ENCODE measurements at places on chromosomes 12 and 14. TPM values are rescaled to one million over a fixed set of nuclear protein-coding genes. Genes with fewer than 3 reads are reported as not detected.

The SLCO1A2 gene
- total RNA-seq, result not detected

The TAS2R13 gene
- total RNA-seq, result 0.21 TPM

The PXN gene
- 88.1 TPM for total RNA-seq

The HHIPL1 gene
- 1.1 TPM for total RNA-seq

The CLEC6A gene
- not detected for total RNA-seq

The PTPRQ gene
- under 0.01 TPM for total RNA-seq

The KLHL33 gene
- 0.08 TPM for total RNA-seq

The HELB gene
- total RNA-seq, result 3.5 TPM

The HCAR1 gene
- total RNA-seq, result 0.79 TPM

The VIPAS39 gene
- 23.4 TPM for total RNA-seq

The PCED1B gene
- total RNA-seq, result 4.8 TPM

The RABGGTA gene
- total RNA-seq, result 59.2 TPM

The TEX52 gene
- not detected for total RNA-seq

The LRRIQ1 gene
- total RNA-seq, result 2.3 TPM

The EIF2B1 gene
- total RNA-seq, result 80.0 TPM

The RDH16 gene
- not detected for total RNA-seq

The DDX11 gene
- 38.2 TPM for total RNA-seq

The CLEC4E gene
- total RNA-seq, result 40.4 TPM

The GPR68 gene
- total RNA-seq, result 4.7 TPM

The SERPINA6 gene
- total RNA-seq, result 0.07 TPM

The GYS2 gene
- total RNA-seq, result not detected

The DPPA3 gene
- not detected for total RNA-seq

The RPS6KA5 gene
- 3.7 TPM for total RNA-seq

The GPX2 gene
- total RNA-seq, result not detected

The PLXNC1 gene
- 0.55 TPM for total RNA-seq

The NEUROD4 gene
- not detected for total RNA-seq

The FGF23 gene
- total RNA-seq, result not detected

The INHBC gene
- not detected for total RNA-seq

The GLS2 gene
- 3.3 TPM for total RNA-seq

The VDR gene
- total RNA-seq, result 21.9 TPM

The KLRK1 gene
- 0.48 TPM for total RNA-seq

The FAM90A1 gene
- total RNA-seq, result 0.63 TPM

The EIF2S3B gene
- total RNA-seq, result 1.3 TPM

The IKBIP gene
- total RNA-seq, result 28.5 TPM

The CLEC2A gene
- total RNA-seq, result not detected

The CLEC12A gene
- total RNA-seq, result not detected

The CFAP251 gene
- total RNA-seq, result 3.7 TPM

The DUSP16 gene
- total RNA-seq, result 24.5 TPM

The FAM181A gene
- not detected for total RNA-seq
